ENCODE measurements at places on chromosomes 11 and 22. TPM values are rescaled to one million over a fixed set of nuclear protein-coding genes. Genes with fewer than 3 reads are reported as not detected.

TTC36 gene
- not detected for total RNA-seq

DNA sequence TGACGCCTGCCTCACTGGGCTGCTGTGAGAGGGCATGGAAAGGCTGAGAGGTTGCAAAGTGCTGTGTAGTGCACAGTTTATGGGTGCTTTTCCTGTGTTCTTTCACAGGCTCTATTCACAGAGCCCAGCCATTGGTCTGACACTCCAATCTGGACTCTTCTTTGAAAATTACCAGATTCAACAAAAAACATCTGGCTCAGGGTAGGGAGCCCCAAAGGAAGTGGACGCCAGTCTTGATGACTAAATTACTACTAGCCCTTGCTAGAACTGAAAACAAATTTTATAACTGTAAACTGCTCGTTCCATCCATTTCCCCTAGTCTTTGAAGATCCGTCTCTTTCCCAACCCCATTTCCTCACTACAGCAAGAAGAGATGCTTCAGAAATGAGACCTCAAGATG, 178.6 kb downstream of the TENM4 start:
- DNase-seq: peak; percentile 28

GRCh38 chr22:26170112-26170492, 840 bp downstream of the SEZ6L start:
- no peak for DNase-seq

- no peak for DNase-seq
Observed at GRCh38 chr22:46936378-46936903, 174.0 kb downstream of the TBC1D22A start.

- no peak for DNase-seq
Observed at GRCh38 chr11:128882451-128882850, 8.7 kb upstream of the KCNJ5 start.

DNA sequence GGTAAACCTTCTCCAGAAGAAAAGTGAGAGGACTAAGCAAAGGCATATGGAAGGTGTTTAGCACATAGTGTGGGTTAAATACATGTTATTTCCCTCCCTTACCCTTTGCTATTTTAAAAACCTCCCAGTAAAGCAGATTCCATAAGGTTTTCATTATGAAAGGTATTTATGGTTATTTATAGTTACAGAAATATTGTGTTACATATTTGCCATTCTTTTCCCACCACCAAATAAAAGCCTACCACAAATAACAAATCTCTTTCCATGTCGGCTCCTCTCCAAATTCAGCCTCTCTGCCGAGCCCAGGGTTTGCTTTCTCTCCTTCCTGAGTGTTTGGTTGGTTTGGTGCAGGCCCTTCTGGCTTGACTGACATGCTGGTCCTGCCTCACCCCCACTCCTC, 64.4 kb downstream of the INSC start:
- peak; percentile 54 for DNase-seq

DNA sequence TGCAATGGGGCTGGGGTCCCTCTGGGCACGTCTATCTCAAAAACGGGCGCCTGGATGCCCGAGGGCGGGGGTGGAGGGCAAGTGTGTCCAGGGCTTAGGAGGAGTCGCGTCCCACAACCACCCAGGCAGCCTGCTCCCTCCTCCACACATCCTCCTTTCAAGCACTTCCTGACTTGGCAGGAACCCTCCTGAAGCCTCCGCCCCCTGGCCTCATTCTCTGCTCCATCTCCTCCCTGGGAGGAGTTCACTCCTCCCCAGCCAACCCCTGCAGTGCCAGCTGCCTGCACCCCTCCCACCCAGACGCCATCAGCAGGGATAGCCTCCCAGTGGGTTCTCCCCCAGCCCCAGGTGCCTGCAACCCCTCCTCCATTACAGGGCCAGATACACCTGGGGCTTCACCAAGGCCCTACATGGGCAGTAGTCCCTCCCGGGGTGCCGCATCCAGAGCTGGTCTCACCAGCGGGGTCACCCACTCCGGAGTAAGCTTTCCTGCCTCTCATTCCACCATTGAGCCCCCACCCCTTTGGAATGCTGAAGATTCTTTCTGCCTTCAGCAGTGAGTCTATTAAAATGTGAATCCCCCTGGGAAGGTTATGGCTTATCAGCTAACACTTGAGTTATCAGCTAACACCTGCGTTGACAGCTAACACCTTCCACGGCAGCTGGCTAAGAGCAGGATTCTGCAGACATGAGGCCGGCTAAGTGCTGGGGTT, 24.4 kb downstream of the RTN4R start:
- DNase-seq: peak; percentile 71

- DNase-seq: no peak
Observed at GRCh38 chr11:92720385-92720784, 249.1 kb upstream of the MTNR1B start.

OMP gene
- not detected for total RNA-seq

GRCh38 chr22:46801331-46801811, 38.9 kb downstream of the TBC1D22A start:
- DNase-seq: no peak

GRCh38 chr11:76742902-76743301, 40.3 kb upstream of the TSKU start:
- DNase-seq: peak; percentile 68

DNA sequence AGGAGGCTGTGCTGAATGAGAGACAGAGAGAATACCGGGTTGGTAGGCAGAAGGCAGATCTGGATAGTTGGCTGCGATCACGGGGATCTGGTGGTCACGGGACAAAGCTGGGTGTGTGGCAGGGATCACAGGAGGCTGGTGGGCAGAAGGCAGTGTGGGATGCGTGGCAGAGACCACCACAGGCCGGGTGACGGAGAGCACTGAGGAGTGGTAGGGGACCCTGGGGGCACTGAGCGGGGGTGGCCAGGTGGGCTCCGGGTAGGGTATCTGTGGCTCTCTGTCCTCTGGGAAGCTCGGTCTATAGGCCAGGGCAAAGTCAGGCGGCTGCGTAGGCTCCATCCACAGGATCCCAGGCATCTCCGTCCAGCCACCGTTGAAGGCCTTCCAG, 1.4 kb downstream of the CD248 start:
- DNase-seq: no peak

DNA sequence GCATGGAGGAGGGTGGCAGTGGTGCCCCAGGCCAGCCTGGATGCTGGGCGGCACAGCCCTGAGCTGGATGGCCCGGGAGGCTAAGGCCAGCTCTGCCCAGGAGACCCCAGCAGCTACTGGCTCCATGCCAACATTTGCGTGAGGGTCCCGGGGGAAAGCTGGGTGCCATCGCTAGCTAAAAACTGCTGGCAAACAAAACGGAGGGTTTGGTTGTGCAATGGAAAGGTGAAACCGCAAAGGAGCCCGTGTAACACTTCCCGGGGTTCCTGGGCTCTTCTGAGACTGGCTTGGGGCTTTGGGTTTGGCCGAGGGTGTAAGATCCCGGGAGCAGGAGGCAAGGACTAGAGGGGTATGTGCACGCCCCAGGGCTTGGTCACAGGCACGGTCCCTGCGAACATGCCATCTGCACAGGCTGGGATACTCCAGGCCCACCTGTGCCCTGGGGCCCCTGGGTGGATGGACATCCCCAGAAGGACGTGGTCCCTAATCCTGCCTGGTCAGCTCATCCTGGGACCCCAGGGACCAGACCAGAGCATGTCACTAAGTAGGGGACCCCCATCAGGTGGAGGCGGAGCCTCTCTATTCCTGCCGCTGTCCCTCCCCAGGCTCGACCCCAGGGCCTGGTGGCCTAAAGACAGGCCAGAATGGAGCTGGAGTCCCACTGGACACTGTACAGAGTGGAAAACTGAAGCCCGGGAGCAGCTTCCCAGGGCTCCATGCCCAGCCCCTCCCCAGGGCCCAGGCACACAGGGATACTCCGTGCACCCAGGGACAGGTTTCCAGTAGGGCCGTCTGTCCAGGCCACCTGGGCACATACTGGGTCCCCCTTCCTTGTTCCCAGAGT, 44.6 kb downstream of the IGF2 start:
- no peak for DNase-seq

APOL5 gene
- 0.18 TPM for total RNA-seq

DNA sequence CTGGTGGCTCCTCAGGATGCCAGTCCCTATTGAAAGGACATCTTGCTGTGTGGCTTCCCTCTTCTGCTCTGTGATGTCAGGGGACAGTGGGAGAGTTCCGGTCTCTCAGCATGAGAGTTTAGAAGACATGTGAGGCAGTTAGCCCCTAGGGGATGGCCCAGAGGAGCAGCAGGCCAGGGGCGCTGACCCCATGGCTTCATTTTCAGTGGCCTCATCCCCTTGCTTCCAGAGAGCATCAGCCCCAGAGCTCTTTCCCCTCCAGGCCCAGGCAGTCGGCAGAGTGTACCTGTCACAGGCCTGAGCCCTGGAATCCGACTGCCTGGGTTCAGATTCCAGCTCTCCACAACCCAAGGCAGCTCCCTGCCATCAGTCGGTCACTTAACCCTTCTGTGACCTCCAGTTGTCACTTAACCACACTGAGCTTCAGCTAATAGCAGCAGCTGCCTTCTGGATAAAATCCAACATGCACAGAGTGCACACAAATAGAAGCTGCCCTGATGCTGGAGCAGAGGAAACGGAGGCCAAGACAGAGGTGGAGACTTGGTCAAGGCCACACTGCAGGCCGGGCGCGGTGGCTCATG, 14.1 kb upstream of the LRRC10B start:
- DNase-seq: no peak

DNA sequence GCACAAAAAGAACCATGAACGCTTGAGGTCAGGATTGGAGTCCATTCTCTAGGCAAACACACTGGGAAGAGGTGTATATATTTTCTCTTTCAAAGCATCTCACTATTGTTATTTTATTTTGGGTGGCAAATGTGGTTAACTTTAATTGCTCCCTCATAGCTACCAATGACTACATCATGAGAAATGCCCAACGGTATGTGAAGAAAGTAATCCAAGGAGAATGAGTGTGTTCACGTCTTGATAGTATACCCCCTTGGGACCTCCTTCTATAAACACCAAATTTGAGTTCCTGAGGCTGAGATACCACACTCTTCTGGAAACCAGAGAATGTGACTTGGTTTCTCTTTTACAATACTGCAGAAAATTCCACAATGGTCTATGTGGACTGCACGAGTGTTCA, 15.8 kb downstream of the OR8D1 start:
- DNase-seq: peak; percentile 27

AASDHPPT gene
- 72.2 TPM for total RNA-seq

DNA sequence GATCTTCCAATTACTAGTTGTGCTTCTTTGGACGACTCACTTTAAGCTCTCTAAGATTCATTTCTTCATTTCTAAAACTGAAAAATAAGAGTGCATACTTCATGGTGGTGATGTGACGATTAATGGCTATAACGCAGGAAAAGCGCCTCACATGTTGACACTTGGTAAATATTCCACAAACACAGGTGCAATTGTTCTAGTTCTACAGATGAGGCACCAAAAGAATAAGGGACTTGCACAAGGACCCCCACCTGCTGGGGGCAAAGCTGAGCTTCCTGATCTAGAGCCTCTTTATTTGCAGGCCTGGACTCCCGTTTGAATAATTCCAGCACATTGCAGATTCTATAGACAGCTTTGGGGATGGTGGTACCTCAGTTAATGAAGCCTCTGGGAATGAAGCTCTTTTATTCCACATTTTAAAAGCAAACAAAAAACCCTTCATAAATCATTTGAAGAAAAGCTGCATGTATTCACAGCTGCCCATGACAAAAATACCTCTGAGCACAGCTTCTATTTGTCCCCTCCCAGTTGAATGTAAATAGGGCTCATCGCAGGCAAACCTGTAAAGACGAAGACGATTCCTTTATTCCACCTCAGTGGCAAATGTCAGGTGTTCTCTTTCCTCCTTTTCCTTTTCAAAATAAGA, 14.9 kb upstream of the CADM1 start:
- DNase-seq: no peak

CASP1 gene
- 31.2 TPM for total RNA-seq

DNA sequence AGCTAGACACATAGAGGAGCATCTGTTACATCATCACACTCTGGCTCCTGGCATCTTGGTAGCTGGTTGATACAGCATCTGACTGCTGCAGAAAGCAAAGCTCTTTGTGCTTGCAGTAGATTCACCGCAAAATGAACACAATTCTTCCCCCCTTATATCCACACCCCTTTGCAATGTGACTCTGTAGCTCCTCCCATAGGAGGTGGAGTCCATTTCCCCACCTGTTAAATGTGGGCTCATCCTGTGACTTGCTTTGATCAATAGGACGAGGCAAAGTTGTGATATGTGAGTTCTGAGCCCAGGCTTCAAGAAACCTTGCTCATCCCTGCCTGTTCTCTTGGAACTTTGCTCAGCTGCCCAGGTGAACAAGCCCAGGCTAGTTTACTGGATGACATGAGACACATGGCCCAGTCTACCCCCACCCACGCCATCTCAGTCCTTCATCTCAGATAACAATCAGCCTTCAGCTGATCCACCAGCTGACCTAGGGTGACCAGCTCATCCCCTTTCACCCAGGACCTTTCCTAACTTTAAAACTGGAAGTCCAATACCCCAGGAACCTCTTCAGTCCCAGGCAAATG, 272.2 kb downstream of the TENM4 start:
- DNase-seq: no peak

DNA sequence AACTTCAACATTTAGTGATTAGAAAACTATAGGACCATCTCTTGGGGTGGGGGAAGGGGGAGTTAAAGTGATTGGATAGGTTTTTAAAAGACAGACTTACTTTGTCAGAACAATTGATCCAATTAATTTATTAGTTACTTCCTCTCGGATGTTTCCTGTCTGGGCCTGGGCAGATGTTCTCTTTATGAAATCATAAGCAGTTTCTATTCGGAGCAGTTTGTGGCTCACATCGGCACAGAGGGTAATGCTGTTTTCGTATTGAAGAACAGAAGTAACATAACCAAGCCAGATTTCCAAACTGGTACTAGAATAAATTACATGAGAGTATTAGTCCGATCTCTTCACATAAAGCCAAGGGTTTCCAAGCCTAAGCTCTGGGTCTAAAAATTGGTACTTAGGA, 20.6 kb downstream of the PIWIL3 start:
- no peak for DNase-seq

GRCh38 chr11:111977146-111978027, 40.2 kb downstream of the DIXDC1 start:
- DNase-seq: no peak

OR10A2 gene
- not detected for total RNA-seq

DNA sequence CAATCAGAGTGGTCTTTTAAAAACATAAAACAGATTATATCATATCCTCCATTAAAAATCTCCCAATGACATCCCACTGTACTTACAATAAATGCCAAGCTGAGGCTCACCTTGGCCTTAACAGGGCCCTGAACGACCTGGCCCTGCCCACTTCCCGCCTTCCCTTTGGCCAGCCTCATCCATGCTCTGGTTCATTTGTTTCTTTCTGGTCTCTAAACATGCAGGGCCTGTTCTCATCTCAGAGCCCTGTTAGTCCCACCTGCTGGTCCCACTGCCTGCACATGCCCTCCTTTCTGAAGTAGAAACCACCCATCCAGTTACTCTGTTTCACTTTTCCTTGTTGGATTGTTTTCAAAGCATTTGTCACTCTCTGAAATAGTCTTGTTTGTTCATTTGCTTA, 227.4 kb downstream of the INSC start:
- DNase-seq: no peak

MTCH2 gene
- 207 TPM for total RNA-seq

- no peak for DNase-seq
Observed at GRCh38 chr11:44307340-44308099, 2.4 kb downstream of the ALX4 start.

DNA sequence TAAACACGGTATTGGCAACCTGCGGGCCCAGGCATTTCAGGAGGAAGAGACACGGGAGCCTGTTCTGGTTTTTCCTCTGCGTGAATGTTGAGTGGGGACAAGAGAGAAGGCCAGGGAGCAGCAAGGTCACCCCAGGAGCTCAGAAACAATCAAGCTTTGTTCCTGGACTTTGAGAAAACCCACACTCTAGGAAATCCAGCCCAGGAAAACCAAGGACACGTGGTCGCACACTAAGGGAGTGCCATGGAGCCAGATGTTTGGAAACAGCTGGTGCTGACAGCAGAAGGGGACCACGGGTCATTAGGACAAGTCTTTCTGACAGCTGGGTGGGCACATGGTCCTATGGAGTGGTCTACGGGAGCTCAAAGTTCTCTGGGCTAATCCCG, 44.1 kb downstream of the MYH9 start:
- no peak for DNase-seq
